HepG2 (cell line): ENCODE measurements at places on chromosomes 16 and 17.

DNA sequence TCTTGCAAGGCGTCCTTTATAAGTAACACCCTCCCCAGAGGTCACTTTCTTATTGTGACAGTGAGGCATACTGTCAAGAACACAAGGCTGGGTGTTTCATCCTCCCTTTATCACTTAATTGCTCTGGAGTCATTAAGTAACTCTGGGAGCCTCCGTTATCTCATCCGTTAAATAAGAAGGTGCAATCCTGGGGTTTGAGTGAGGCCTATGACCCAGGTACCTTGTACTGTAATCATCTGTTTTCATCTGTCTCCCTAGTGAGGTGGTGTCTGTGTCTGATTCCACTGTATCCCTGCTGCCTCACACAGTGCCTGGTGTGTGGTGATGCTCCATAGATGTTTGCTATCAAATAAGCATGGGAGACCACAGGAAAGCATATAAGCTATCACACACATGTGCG lies 17.7 kb downstream of the TNS4 start:
- DNase-seq = no peak

- DNase-seq = no peak
Measured at GRCh38 chr17:33290253-33290652, 2.8 kb downstream of the ASIC2 start.

- no peak for DNase-seq
Measured at GRCh38 chr17:56902348-56902747, 11.5 kb downstream of the TRIM25 start.

DNA sequence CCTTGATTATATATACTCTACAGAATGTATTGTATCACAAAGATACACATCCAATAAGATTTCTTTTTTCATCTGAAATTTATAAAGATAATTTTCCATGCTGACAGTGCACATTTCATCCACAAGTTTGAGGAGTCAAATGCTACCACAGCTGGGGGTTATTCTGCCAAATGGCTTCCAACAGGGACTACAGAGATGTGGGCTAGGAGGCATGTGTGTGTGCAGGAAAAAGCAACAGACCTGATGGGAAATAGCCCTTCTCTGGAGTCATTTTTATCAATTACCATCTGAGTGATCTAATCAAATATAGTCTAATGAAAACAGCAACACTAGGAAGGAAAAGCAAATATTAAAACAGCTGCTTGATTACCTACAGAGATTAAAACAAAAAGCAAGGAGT lies 290.5 kb downstream of the CEP112 start:
- DNase-seq = no peak

DNA sequence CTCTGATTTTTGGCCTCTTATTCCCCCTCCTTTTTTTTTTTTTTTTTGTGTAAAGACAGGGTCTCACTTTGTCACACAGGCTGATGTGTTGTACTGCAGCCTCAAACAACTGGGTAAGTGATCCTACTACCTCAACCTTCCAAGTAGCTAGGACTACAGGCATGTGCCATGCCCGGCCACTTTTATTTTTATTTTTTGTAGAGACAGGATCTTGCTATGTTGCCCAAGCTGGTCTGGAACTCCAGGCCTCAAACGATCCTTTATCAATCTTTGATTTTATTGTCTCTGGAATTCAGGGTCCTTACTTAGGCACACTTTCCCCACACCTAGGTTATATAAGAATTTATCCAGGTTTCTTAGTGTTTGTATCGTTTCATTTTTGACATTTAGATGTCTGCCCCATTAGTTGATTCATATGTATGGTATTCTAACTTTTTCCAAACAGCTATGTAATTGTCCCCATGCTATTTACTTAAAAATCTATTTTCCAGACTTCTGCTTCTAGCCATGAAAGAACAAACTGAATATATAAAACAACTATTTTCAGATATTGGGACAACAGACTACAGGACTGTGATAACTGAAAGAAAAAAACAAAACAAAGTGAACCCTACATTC lies 13.9 kb downstream of the CMC2 start:
- DNase-seq = no peak

GRCh38 chr16:81537721-81538561 lies 93.3 kb downstream of the CMIP start:
- DNase-seq = no peak

- peak; percentile 14 for DNase-seq
Measured at GRCh38 chr16:74468807-74469525, 47.7 kb upstream of the CLEC18B start.

DNA sequence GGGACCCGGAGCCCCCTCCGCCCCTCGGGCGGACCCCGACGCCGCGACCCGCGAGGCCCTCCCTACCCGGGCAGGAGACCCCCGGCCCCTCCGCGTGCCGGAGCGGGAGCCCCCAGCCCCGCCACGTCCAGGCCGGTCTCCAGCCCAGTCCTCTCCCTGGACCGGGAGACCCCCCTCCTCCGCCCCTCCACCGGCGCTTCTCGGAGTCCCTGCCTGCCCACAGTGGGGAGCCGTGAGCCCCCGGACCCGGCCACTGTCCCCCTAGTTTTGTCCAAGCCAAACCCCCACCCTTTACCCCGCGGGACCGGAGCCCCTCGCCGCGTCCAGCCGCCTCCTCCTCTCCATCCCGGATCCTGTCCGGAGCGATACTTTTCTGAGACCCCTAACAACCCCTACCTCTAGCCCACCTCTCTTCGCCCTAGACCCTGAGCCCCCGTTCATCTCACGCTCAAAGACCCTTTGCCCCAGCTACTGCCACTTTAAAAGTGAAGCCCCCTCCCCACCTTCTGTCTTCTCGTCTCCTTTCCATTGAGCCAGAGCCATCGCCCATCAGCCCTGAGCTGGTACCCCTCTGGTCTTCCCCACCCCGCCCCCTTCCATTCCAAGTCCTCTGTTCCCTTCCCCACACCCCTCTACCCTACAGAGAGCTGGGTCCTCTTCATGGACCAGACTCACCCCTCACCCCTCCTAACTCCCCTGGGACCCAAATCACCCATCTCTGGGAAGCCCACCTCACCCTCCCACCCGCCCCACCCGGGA lies 1.0 kb downstream of the NECAB2 start:
- no peak for DNase-seq
